ENCODE measurements at places on chromosomes 4 and X. TPM values are rescaled to one million over a fixed set of nuclear protein-coding genes. Genes with fewer than 3 reads are reported as not detected.

GRCh38 chr4:39978378-39978775 is 666 bp upstream of the PDS5A start:
- DNase-seq = no peak

- DNase-seq = no peak
Observed at GRCh38 chrX:16552546-16552945, 97.4 kb upstream of the S100G start.

- no peak for DNase-seq
Observed at GRCh38 chr4:123386609-123387008, 10.0 kb upstream of the SPRY1 start.

DNA sequence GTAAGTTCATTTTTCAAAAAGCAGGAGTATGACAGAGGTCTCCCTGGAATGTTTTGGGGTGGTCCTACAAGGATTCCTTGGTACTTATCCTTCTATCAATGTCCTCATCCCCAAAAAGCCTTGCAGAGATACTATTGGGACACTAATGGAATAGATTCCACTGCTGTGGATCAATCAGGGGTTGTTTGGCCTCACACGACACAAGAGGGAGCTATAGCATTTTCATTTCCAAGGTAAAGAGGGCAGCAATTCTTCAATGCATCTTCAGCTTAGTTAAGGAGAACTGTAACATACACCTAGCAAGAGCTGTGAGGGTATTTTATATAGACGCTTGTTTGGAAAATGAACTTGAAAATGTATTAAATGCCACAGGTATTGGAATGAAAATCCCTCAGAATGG is 50.9 kb downstream of the USP26 start:
- no peak for DNase-seq

PLXNA3 gene
- 50.9 TPM for total RNA-seq

GRCh38 chr4:113684534-113685091 is 76.9 kb downstream of the CAMK2D start:
- peak; percentile 26 for DNase-seq

DNA sequence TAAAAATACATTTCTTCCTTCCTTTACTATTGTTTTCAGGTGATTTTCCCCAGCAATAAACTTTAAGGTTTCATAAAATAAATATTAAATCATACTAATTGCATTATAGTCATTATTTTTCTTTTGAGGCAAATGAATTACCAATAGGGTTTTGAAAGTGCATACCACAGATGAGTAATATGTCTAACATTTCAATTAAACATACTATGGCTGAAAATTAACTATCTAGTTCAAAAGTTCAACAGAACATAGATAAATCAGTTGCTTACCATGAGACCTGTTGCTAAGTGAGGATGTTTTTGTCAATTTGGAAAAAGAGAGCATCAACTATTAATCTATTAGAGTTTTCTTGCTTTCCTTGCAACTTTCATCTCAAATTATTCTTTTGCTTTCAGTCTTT is 35.0 kb downstream of the NPY5R start:
- no peak for DNase-seq

- DNase-seq = no peak
Observed at GRCh38 chr4:2652415-2653160, 103.5 kb downstream of the TNIP2 start.

L1CAM gene
- total RNA-seq = 1.2 TPM

GRCh38 chr4:87392183-87392582 is 1.2 kb upstream of the HSD17B11 start:
- DNase-seq = no peak

DNA sequence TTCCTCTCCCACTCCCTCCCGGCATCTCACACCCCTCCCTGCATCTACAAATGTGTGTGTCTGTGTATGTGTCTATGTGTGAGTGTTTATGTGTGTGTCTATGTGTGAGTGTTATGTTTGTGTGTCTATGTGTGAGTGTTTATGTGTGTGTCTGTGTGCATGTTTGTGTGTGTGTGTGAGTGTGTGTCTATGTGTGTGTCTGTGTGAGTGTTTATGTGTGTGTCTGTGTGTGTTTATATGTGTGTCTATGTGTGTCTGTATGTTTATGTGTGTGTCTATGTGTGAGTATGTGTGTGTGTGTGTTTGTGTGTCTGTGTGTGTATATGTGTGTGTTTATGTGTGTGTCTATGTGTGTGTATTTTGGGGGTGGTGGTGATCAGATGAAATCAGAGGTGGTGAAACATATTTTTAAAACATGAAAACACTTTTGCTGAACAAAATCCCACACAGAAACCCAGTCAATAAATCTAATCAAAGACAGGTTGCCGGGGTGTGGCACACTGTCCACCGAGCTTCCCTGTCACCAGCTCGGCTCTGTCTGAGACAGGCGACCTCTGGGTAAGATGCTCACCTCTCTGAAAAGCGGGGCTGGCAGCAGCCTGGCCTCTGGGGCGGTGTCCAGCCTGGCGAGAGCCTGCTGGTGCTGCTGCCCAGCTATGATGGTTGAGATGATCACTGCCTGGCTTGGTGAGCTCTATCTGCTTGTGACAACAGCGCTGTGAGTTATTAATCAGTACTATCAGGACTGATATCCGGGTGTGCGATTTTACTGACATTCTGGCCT is 186.7 kb upstream of the PSAPL1 start:
- DNase-seq = no peak

PARM1 gene
- 14.4 TPM for total RNA-seq

TBC1D9 gene
- total RNA-seq = 19.4 TPM

SH3RF1 gene
- total RNA-seq = 22.4 TPM

DNA sequence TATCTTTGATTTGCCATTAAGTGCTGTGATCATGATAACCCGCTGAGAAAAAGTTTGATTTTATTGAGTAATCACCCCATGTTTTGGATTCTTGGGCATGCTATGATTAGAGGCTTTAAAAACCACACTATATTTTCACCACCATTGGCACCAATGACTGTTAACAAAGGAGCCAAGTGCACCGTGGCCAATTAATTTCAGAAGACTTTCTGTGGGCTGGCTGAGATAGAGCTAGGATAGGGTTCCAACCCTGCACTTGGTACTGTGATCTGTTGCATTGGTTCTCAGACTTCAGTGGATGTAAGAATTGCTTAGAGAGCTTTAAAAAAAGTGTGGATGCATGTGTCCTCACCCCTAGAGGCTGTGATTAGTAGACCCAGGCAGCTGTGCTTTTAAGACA is 32.4 kb downstream of the OCRL start:
- no peak for DNase-seq

USP27X gene
- total RNA-seq = 2.4 TPM

HERC6 gene
- total RNA-seq = 14.9 TPM

NKX3-2 gene
- 0.74 TPM for total RNA-seq

DNA sequence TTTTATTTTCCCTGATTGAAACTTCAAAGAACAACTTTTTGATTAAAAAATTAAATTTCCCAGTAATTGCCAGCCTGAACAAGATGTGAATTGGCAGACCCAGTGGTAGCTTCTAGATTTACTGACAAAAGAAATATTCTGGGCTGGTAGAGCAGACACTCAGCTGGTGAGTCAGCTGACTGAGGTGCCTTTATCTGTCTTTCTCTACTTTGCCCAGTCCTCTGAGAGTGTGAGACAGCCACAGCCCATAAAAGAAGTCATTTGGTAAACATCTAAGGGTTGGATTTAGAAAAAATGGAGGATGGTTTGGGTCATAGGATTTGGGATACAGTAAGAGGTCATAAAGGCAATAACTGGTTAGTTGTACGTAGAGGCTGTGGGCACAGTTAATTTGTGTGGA is 54.5 kb downstream of the CCSER1 start:
- DNase-seq = no peak

DNA sequence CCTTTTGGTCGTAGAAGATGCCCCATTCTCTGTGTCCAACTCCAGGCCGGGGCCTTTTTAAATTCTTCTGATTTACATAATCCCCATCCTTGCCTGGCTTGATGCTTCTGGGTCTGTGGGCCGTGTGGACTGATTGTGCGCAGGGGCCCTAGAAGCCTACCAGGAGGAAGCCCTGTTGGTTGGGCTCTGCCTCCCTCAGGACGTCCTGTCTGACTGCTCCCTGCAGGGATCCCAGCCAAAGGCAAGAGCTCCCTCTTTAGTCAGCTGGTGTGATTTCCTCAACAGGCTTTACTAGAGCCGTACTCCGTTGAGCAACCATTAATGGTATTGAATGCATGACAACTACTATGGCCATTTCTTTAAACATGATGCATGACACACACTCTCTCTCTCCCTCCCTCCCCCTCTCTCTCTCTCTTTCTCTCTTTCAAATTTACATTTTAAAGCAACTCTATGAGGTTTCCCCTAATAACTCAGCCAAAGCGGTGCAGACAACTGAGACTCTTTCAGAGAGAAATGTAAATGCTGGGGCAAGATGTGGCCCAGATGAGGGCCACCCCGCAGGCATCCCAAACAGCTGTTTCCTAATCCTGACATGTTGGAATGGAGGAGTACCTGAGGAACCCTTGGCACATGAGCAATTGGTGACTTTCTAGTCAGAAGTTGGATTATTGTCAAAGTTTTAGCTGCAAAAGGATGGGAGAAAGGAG is 117.3 kb downstream of the DRD5 start:
- DNase-seq = no peak

DNA sequence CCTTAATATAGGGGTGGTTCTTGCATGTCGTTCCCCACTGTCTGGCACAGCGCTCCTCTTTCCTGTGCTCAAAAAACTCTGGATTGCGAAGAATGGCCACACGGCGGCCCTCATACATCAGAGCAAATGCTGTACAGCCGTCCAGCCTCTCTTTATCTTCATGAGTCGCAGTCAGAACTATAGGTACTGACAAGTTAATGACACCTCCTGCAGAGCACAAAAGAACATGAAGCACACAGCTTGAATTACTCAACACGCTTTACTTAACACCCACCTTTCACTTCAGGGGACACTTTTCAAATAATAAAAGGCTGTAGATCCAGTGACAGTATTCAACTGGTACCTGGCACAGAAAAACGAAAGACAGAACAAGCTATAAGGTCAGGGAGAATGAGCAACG is 65.3 kb downstream of the PAPSS1 start:
- DNase-seq = no peak

- no peak for DNase-seq
Observed at GRCh38 chr4:121428721-121429120, 47.9 kb upstream of the QRFPR start.

WDR17 gene
- 1.8 TPM for total RNA-seq

FAM114A1 gene
- 84.0 TPM for total RNA-seq

Measured in ovary (tissue), 10 donors.